Upper lobe of left lung (tissue), 6 donors: ENCODE measurements at places on chromosomes 2 and 18. TPM values are rescaled to one million over a fixed set of nuclear protein-coding genes. Genes with fewer than 3 reads are reported as not detected.

CD207 gene
- not detected for total RNA-seq

IL36A gene
- not detected for total RNA-seq

DNA sequence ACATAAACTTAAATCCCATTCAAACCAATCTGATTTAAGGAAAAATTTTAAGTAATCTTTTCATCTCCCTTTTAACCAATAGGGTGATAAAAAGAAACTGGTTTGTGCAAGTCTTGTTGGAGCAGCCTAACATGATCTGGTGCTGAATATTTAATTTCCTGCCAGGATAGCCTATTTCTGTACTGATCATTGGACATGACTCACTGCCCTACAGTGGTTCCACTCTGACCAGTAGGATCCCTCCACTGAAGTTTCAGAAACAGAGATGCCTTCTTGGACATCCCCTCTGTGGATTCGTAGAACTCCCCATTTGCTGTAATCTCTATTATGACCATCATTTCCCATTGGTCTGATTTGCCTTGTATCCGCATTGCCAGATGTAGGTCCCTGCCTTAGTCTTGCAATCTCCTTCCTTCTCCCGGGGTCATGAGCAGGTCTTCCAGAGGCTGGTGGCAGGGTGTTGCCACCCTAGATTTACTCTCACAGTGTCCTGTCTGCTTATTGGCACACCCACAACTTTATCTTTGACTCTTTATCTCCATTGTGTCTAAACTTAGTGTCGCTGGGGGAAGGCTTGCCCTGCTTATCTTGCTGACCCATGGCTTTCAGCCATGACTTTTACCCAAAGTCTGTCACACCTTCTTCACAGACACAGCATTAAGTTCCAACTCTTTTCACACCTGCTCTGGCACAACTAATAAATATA, 12.3 kb upstream of the SETBP1 start:
- H3K4me3 ChIP-seq: no peak overlapping the region
- no peaks in the 10 kb centered on the region for H3K36me3 ChIP-seq
- DNase-seq: no peak
- no peaks in the 10 kb centered on the region for H3K27me3 ChIP-seq
- no peaks in the 10 kb centered on the region for H3K4me1 ChIP-seq
- no peak overlapping the region for H3K27ac ChIP-seq

DNA sequence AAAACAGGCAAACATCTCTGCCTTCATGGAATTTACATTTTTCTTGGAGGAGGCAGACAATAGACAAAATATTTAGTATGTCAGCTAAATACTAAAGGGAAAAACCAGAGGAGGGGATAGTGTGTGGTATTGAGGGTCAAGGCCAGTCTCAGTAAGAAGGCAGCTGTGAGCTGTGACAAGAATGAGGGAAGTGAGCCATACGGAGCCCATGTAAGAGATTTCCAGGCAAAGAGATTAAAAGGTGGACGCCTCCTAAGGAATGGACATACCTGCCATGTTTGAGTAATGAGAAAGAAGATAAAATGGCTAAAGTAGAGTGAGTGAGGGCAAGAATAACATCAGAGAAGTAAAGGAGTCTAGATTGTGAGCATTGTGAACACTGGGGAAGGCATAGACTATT, 2.2 kb upstream of the SCN2A start:
- H3K4me1 ChIP-seq: no peaks in the 10 kb centered on the region
- DNase-seq: no peak
- no peak overlapping the region for H3K4me3 ChIP-seq
- H3K27me3 ChIP-seq: no peaks in the 10 kb centered on the region
- H3K27ac ChIP-seq: no peak overlapping the region

HOXD8 gene
- total RNA-seq: 0.43 TPM

- H3K36me3 ChIP-seq: no peaks in the 10 kb centered on the region
- H3K27me3 ChIP-seq: no peaks in the 10 kb centered on the region
- no peak for DNase-seq
- no peak overlapping the region for H3K4me3 ChIP-seq
- no peaks in the 10 kb centered on the region for H3K4me1 ChIP-seq
Measured at GRCh38 chr2:217150236-217150635, 290.4 kb upstream of the TNP1 start.

TDRD15 gene
- total RNA-seq: not detected

GRCh38 chr18:27447451-27447881, 262.4 kb upstream of the CHST9 start:
- no peaks in the 10 kb centered on the region for H3K4me1 ChIP-seq
- H3K36me3 ChIP-seq: no peaks in the 10 kb centered on the region
- no peak overlapping the region for H3K4me3 ChIP-seq
- DNase-seq: no peak
- no peak overlapping the region for H3K27ac ChIP-seq

DNA sequence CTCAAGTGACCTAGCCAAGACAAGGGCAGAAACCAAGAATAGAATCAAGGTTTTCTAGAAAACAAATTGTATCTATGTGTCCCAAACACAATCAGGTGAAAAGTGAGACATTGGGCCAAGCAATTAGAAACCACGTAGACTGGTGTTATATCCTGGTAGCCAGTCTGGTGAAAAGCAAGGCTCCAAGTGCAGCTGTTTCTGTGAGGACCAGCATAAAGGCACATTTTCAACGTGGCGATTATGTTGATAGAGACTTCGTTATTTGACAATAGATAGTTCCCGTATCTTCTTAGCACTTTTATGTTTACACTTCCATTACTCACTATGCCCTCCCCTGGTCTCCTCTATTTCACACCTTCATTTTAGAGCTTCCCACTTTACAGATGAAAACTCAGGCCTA, 103.2 kb upstream of the ZFP36L2 start:
- no peaks in the 10 kb centered on the region for H3K36me3 ChIP-seq
- H3K4me3 ChIP-seq: no peak overlapping the region

OTOS gene
- total RNA-seq: not detected

DNA sequence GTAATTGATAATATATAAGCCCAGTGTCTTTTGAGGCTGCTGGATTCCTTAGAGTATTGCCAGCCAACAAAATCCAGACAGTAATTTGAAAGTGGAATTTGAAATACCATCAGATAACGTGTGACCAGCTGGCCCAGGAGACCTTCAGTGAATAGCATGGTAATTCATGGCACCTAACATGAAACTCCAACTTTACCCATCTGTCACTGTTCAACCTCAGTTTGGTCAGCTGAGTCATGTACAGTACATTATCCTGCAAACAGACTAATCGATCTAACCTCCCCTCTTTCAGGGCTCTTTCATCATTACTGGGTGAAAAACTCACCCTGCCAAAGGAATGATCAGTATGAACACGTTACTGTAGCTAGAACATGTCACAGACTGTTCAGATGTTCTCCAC, 230.6 kb downstream of the DOK6 start:
- no peak overlapping the region for H3K27ac ChIP-seq
- H3K36me3 ChIP-seq: no peaks in the 10 kb centered on the region
- H3K4me3 ChIP-seq: no peak overlapping the region
- H3K4me1 ChIP-seq: no peaks in the 10 kb centered on the region
- H3K27me3 ChIP-seq: no peaks in the 10 kb centered on the region

EVA1A gene
- 46.6 TPM for total RNA-seq

DNA sequence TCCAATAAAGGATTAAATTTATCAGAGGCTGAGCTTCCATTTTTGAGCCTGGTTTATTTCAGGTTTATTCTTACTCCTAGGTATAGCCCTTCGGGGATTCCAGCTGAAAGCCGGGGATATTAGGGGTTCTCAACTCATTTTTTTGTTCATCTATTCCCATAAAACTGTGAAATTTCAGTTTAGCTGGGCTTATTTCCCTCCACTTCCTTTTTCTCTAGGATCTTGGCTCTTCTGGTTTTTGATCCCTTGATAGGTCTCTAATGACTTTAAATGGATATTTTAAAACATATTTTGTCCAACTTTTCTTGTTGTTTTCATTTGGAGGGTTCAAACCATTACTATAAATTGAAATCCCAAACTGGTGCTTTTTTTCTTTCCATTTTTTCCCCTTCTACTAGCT, 23.6 kb upstream of the ZNF512 start:
- no peak for DNase-seq
- H3K27ac ChIP-seq: no peak overlapping the region
- no peaks in the 10 kb centered on the region for H3K36me3 ChIP-seq
- H3K4me1 ChIP-seq: no peaks in the 10 kb centered on the region
- H3K4me3 ChIP-seq: no peak overlapping the region
- no peaks in the 10 kb centered on the region for H3K27me3 ChIP-seq

NHEJ1 gene
- total RNA-seq: 15.3 TPM

DOCK10 gene
- 24.3 TPM for total RNA-seq

GRCh38 chr18:24910221-24910620, 441.7 kb downstream of the ZNF521 start:
- H3K27me3 ChIP-seq: no peaks in the 10 kb centered on the region
- H3K4me1 ChIP-seq: no peaks in the 10 kb centered on the region
- H3K4me3 ChIP-seq: no peak overlapping the region
- H3K36me3 ChIP-seq: no peaks in the 10 kb centered on the region
- no peak overlapping the region for H3K27ac ChIP-seq

TMEM178A gene
- total RNA-seq: 6.1 TPM

GRCh38 chr2:229419158-229419557, 148.1 kb upstream of the PID1 start:
- DNase-seq: no peak
- H3K4me1 ChIP-seq: peaks cover 13% of the 10 kb centered on the region
- no peaks in the 10 kb centered on the region for H3K36me3 ChIP-seq
- H3K27me3 ChIP-seq: no peaks in the 10 kb centered on the region
- H3K4me3 ChIP-seq: no peak overlapping the region

DNA sequence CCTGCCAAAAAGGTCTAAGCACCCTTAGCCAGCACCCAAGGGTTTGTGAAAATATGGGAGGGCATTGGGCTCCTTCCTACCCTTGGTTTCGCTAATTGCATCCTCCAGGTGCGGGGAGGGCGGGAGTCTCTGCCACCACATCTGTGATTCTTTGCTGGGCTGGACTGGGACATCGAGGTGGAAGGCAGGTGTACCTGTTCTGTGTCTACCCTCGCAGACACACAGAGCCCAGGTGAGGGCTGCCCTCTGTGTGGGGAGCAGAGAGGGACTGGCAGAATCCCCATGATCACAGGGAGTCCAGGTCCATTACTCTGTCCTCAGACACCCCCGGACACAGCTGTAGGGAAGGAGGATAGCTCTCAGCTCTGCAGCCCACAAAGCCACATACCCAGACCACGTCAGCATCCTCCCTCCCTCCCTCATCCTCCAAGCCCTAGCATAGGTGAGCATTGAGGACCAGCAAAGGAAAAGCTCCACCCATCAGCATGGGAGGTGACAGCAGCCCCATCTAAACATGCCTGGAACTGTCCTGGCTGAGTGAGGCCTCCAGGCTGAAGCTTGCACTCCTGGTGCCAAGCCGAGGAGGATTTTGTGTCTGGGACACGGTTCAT, 49.8 kb downstream of the PLB1 start:
- H3K4me3 ChIP-seq: no peak overlapping the region
- H3K36me3 ChIP-seq: no peaks in the 10 kb centered on the region
- no peaks in the 10 kb centered on the region for H3K27me3 ChIP-seq
- no peak for DNase-seq
